ENCODE measurements at places on chromosomes 3 and 15.

GRCh38 chr3:33420966-33421365, 19.2 kb downstream of the UBP1 start:
- no peak for DNase-seq

- DNase-seq, result no peak
Measured at GRCh38 chr3:13047296-13048165, 25.7 kb downstream of the IQSEC1 start.

GRCh38 chr3:50320853-50321335, 1.7 kb downstream of the HYAL2 start:
- peak; percentile 92 for DNase-seq

- no peak for DNase-seq
Measured at GRCh38 chr3:189572249-189572648, 58.9 kb upstream of the TP63 start.

DNA sequence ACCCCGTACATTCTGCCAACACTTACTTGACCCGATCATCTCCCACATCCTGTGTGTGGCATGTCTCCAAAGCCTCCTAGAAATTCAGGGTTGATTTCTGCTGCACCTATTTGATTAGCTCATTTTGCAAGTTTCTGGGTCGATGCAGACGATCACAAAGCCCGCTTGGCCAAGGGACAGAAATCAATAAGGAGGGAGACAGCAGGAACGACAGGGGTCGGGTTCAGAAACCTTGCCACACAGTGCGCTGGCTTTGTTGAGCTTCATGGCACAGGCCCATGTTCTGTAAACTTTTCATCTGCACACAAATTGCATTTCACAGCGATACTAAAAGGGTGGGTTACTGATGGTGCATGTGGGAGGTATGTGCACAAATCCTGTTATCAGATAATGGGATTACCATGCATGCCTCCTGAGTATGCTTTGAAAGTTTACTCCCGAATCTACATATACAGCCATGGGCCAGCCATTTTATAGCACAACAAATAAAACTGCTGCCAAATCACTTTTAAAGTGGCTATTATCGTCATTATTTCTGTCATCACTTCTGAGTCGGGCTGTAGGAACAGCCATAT, 95.9 kb upstream of the ATP11B start:
- no peak for DNase-seq

DNA sequence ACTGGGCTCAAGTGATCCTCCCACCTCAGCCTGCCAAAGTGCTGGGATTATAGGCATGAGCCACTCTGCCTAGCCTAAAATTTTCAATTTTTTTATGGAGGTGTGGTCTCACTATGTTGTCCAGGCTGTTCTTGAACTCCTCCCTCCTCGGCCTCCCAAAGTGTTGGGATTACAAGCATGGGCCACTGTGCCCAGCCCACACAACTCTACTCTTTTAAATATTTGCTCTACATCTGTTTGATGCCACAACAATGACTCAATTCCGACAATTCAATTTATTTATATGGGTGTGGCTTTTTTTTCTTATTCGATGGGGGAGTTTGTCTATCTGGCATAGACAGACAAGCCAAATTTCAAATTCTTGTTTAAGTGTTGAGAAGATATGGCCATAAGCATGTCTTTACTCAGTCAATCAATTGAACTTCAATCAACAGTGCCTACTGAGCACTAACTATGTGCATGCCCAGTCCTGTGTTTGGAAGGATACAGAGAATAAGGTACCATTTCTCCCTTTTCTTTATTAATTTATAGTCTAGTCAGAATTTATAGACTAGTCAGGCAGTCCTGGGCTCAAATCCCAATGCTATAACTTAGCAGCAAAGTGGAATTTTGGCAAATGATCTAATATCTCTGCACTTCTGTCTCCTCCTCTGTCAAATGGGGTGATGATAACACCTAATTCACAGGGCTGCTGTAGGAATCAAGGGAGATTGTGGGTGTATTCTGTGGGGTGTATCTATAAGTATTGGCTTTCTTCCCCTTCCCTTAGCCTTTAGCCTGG, 54.6 kb upstream of the PIAS1 start:
- no peak for DNase-seq

DNA sequence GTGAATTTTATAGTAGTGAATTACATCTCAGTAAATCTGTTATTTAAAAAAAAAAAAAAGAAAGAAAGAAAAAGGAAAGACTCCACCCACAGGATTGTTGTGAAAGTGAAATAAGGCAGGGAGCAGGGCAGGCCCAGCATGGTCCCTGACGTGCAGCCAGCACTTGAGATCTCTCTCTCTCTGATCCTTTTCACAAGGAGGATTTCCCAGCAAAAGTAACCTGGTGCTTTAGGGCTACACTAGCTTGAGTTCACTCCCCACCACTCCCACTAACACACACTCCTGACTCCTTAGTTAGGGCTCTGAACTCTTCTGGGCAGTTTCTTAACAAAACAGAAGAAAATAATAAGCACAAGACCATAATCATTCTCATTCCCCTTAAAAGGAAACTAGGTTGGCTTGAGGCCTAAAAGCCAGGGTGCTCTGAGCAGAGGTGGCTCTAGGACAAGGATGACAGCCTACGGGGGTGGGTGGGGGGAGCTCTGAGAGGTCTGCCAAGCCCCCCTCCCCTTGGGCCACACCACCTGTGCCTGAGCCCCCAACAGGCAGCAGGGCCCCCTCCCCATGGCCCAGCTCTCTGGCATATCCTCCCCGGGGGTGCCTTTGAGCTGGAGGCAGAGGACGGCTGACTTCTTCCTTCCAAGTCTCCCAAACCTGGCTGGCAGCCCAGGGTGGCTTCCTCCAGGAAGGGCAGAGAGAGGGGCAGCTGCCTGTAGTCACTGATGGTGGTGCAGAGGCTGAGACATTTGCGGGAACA, 856 bp downstream of the TMEM40 start:
- DNase-seq, result no peak

GRCh38 chr15:51856714-51857380, 27.4 kb downstream of the TMOD3 start:
- DNase-seq, result no peak

DNA sequence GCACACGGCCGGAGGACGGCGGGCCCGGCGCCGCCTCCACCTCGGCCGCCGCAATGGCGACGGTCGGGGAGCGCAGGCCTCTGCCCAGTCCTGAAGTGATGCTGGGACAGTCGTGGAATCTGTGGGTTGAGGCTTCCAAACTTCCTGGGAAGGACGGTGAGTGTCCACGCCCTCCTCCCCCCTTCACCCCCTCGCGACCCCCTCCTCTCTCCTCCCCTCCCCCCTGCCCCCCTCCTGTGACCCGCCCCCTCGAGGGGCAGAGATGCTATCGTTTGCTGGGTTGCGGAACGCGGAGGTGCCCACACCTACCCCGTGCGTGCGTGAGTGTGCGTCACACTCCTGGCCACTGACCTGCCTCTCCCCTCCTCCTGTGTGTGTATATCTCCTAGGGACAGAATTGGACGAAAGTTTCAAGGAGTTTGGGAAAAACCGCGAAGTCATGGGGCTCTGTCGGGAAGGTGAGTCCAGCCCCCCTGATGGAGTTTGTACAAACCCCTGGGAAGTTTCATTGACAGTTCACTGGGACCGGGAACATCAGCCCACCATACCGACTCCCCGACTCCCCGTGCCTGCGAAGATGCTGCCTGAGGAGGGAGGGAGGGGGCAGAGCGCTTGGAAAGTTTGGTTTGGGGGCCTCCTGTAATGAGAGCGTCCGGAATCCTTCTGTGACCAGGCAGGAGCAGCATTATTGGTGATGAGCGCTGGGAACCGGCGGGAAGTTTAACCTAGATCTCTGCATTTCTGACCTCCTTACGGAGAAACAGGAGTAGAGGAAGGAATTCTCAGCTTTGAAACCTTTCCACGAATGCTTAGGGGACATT, 795 bp upstream of the SCAANT1 start:
- peak; percentile 42 for DNase-seq

DNA sequence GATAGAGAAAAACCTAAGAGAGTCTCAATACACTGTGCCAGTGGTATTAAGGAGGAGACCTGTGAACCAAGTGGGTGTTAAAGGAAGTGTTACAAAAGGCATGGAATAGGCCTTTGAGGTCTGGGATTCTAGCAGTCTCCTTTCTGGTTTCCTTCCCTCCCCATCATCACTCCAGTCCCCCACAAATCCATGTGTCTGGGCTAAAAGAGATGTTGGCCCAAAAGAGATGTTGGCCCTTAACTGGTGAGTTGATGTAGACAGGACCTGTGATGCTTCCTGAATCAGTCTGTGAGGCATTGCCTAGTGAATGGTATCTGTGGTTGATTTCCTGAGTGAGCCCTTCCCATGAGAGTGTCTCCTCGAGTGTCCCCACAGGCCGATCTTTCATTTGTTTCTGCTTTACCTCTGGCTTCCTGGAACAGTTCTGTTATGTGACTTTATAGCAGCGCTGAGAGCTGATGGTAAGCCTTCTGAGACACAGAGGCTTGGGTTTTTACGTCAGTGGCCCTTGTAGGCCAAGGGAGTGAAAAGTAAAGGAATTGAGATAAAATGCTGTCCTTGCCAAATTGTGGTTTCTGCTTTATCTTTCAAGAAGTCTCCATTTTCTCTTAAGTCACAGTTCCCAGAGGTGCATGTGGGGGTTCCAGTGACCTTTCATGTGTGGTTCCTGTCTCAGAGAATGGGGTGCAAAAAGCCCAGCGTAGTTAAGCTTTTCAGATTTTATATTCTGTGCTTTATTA, 87.8 kb downstream of the KLHL25 start:
- DNase-seq, result no peak

DNA sequence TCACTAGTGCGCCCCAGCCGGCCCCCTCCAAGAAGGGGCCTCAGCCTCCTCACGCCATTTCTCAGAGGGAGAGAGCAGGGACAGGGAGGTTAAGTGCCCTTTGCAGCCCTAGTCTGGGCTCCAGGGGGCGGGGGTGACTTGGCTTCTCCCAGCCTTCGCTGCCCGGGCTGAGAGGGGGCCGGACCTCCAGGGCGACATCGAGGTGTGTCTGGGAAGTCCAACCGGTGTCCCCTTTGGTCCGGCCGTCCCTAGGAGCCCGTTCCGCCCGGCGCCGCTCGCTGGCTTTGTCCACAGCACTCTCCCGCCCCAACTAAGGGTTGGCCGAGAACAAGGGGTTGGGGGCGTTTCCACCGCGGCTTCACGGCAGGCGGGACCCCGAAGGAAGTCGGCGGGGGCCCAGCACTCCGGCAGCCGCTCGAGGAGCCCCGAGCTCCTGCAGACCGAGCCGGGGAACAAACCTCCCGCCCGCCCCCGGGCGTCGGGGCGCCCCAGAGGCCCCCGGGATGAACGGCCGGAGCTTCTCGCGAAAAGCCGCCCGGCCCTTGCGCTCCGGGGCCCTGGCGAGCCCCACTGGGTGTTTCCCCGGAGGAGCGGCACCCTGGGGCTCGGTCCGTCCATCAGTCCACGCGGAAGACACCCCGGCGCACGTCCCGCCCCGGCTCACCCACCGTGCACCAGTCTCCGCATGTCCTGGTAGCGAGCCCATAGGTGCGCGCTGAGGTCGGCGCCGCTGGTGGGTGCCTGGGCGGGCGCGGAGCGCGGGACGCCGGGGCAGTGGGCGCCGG, 627 bp downstream of the NT5DC2 start:
- no peak for DNase-seq

DNA sequence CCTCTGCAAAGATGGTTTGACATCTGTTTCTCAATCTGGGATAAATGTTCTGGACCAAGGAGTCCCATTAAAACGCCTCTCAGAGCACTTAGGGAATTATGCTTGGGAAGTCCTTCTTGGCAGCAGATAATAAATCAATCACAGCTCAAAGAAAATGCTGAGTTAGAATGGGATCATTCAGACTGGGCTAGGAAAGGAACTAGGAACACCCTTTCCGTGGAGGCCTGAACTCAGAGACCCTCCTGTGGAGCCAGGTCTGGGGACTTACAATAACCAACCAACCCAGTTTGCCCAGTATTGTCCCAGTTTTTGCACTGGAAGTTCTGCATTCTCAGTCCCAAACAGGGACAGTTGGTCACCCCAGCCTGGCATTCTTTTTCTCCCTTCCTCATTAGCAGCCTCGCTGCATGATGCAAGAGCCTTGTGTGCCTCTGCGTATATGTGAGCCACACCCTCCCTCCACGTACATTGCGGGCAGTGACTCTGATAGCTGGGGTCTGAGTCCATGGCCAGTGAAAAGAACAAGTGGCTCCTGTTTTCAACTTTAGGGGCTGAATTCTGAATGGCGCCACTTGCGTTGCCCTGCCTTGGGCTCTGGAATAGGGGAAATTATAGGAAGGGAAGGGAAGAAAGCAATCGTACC, 88.7 kb downstream of the SEMA5B start:
- no peak for DNase-seq

- DNase-seq, result no peak
Measured at GRCh38 chr3:142028243-142028777, 121.0 kb downstream of the TFDP2 start.

GRCh38 chr3:133958071-133958805, 62.6 kb upstream of the RAB6B start:
- DNase-seq, result no peak

- no peak for DNase-seq
Measured at GRCh38 chr3:46193436-46193835, 14.7 kb downstream of the CCR1 start.

DNA sequence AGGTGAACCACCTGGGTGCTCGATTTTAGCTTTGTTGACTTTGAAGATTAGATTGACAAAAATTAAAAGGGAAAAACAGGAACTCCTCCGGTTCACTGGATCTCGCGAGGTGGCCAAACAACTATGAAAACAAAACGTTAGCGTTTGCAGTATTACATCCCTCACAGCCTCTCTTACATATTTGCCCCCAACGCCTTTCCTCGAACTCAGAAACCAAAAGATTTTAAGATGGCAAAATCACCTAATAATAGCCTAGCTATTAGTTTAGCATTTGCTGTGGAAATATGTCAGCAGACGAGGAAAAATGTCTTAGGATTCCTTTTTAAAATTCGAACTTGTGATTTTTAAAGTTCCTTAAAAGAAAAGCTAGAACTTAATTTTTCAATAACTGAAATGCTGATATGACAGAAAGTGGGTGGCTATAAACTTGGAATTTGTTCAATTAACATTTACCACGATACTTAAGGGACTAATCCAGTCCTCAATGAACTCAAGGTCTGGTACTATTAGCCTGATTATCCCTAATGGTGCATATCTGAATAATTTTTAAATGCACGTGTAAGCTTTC, 491 bp upstream of the SENP7 start:
- no peak for DNase-seq

GRCh38 chr3:160661660-160662059, 15.3 kb upstream of the ARL14 start:
- DNase-seq, result no peak

- no peak for DNase-seq
Measured at GRCh38 chr3:5520237-5520636, 332.7 kb downstream of the EDEM1 start.

- DNase-seq, result no peak
Measured at GRCh38 chr15:72464251-72464650, 9.9 kb upstream of the ARIH1 start.

DNA sequence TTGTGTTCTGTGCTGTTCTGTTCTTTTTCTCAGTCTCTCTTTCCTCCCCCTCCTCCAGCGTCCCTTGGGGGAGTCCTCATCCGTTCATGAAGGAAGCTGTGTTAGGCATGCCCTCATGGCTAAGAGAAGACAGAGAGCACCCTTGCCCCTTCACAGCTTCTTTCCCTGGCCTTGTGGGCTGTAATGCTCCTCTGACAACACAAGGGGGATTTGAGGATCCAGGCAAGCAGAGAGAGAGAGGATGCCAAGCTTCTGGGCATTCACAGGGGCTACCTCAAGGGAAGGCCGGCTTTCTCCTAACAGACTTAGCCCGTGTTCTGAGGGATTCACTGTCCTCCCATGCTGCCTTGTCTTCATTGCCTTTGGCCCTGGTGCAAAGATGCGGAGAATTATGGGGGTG, 389.5 kb downstream of the LRTM1 start:
- DNase-seq, result no peak

- no peak for DNase-seq
Measured at GRCh38 chr15:100614336-100614735, 11.9 kb downstream of the ASB7 start.

All from anterior cingulate cortex (tissue), 58 donors.